ENCODE measurements at places on chromosomes 12 and 14. TPM values are rescaled to one million over a fixed set of nuclear protein-coding genes. Genes with fewer than 3 reads are reported as not detected.

GLT8D2 gene
- not detected for total RNA-seq

DNA sequence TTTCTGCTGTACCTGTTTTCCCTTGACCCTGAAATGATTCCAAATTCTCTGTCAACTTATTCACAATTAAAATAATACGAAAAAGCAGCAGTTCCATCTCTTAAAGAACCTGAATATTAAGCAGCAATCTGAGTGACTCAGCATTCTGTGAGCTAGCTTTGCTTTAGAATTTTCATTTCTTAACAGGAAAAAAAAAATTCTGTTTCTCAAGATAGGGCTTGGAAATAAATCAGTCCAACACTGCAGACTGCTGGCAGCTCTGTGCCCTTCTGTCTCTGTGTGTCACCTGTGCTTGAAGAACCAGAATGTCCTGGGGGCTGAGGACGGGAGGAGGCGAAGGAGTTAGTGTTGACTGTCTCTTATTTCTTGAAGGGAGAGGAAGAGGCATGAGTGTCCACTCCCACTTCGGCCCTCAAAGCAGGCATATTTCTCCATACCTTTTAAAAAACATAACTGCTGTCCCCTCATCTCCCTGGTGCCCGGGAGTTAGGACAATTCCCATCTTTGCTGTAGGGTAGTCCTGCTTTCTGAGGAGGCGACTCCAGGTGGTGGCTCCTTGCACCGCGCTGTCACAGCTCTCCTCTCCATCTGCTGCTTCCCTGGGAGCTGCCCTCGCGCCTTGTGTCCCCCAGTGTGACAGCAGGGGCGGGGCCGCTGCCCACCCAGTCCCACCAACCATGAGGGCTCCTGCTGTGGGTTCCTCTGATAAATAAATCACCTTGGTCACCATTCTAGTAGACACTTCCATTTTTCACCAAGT, 203.1 kb downstream of the CALM1 start:
- DNase-seq = no peak

SLCO1B1 gene
- not detected for total RNA-seq

GPRC5D gene
- total RNA-seq = not detected

DNA sequence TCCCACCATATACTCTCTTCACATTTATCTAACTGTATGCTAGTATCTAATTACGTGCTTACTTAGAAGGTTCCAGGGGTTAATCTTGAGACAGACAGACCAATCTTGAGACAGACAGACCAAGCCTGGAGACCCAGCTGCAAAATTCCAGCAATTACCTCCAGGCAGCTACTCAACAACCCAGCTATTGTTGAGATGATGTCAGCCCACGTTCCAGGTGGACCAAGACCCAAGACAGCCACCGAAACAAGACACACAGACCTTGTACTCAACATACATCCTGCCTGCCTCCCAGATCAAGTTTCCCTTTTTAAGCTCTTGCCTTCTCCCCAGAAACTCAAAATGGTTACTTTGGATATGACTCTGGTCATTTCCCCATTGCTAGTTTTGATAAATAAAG, 64.9 kb upstream of the VASH1 start:
- DNase-seq = no peak

- DNase-seq = no peak
Measured at GRCh38 chr12:25985316-25986175, 27.1 kb downstream of the RASSF8 start.

CTSG gene
- not detected for total RNA-seq

STYK1 gene
- total RNA-seq = not detected

TMEM121 gene
- total RNA-seq = 10.2 TPM

GRCh38 chr14:45133683-45134050, 614 bp downstream of the FKBP3 start:
- no peak for DNase-seq
